ENCODE measurements at places on chromosomes 16 and 17.

GRCh38 chr17:79562192-79562930 lies 48.5 kb downstream of the RBFOX3 start:
- no peak for DNase-seq

GRCh38 chr17:59406808-59407381 lies 75.4 kb downstream of the YPEL2 start:
- no peak for DNase-seq

GRCh38 chr16:14264327-14264943 lies 193.3 kb downstream of the MRTFB start:
- no peak for DNase-seq

DNA sequence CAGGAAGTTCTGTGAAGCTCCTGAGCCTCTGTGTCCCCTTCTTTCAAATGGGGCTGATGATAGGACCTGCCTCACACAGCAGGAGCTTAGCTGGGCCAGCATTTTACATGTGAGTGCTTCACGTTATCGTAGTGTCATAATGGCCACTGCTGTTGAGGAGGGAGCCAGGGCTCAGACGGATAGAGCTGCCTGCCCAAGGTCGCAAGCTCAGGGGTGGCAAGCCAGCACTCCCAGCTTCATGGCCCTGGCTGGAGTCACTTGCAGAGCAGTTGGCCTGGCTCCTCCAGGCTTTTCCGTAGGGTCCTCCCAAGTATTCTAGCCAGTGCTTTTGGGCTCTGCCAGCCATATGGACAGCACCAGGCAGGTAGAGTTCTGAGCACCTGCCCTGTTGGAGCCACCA lies 115.1 kb downstream of the SOCS1 start:
- DNase-seq, result no peak

GRCh38 chr17:45098869-45099616 lies 33.3 kb downstream of the PLCD3 start:
- DNase-seq, result peak; percentile 82

DNA sequence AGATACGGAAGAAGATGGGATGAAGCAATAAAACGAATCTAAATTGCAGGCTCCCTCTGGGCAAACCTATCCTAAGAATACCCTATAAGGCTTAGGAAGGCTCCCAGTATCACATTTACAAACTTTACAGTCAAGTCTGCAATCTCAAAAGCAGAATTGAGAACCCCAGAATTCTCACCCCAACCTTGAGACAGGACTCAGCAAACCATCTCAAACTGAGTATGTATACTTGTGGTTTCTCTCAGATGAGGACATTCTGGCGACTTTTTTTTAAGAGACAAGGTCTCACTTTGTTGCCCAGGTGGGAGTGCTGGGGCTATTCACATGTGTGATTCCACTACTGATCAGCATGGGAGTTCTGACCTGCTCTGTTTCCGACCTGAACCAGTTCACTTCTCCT lies 19.3 kb upstream of the ITGA2B start:
- DNase-seq, result no peak

DNA sequence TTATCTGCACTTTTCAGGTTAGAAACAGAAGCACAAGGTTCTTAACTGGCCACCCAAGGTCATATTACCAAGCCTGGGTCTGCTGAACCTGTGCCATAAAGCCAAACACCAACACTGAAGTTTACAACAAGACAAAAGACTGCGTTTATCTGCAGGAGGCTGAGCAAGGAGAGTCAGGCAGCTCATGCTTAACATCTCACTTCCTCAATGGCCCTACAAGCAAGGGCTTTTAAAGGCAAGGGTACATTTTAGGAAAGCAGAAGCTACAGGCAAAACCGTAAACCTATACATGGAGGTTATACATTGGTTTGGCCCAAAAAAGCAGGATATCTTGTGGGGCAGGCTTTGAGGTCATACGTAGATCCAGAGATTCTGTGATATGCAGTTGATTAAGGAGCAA lies 91.2 kb downstream of the GNAO1 start:
- no peak for DNase-seq

DNA sequence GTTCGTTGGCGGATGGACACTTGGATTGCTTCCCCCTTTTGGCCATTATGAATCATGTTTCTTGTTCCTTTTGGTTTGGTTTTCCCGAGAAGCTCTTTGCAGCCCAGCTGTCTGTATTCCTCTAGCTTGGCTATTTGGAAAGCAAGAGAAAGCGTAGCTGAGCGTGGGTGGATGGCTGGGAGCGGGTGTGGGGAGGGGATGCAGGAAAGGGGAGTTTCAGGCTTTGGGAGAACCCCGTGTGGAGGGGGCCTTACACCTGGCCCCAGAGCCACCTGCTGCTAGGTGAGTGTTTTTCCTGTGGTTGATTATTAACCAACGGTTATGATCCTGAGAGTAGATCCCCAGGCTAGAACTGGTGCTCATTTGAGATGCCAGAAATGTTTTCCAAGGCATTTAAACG lies 103.7 kb downstream of the RAP1GAP2 start:
- DNase-seq, result peak; percentile 23

- DNase-seq, result no peak
These were observed 203.5 kb downstream of the RBFOX3 start for GRCh38 chr17:79407385-79407784.

GRCh38 chr17:44906763-44907728 lies 7.8 kb upstream of the EFTUD2 start:
- DNase-seq, result no peak

DNA sequence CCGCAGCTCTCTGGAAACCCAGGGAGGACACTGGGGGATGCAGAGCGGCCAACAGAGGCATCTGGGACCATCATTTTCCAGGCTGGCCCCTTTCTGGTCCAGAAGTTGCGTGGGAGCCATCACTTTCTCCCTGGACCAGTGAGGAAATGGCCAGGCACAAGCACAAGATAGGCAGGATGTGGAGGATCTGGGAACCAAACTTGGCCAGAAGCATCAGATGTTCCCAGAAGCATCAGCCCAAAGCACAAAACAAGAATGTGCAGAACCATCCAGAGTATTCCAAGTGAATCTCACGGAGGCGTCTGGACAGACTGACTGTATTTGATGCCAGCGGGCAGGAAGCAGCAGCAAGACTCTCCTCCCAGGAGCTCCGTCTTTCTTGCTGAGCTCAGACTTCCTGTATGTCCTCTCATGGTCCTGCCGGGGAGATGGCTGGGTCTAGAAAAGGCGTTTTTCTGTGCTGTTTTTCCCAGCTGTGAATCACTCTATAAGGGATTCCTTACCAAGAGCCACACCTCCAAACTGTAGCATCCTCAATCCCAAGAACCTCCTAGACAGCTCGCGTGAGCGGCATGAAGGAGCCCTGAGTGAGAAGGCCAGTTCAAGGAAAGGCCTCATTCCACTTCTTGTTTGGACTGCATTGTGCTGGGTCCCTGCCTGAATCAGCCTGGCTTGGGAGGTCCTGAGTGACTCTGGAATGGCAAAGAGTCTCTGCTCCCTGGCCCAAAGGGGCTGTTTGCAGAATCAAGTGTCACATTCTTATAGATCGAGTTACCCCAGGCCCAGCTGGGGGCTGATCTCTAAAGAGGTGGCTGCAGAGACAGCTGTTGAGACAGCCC lies 49.5 kb upstream of the MTSS2 start:
- DNase-seq, result no peak

DNA sequence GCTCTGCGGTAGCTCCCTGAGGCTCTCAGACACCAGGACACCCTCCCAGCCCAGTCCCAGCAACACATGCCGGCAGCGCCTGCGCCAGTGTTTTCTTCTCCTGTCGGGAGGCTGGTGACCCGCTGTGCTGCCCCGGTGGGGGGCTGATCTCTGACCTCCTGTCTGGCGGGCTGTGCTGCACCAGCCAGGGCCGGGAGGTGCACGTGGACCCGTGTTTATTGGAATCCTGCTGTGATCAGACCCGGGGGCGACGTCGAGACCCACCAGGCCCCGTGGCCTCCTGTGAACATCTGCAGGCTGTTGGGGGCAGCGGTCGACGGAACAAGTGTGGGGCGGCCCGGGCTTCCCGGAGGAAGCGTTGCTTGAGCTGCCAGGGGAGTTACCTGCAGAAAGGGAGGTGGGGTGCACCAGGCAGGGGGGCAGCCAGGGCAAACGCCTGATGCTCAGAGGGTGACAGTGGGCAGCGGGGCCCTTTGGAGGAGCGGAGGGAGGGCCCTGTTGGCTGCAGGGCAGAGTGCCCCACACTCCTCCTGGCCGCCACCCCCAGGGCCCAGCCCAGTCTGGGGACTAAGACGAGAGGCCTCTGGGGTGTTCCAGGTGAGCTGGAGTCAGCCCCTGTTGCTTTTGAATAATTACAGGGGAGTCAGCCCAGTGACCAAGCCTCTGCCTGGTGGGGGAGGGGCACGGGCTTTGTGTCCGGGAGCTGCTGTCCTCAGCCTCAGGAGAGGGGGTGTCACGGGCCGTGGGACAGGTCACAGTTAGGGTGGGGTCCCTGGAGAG lies 2.3 kb upstream of the SSTR5 start:
- no peak for DNase-seq

Data from progenitor cell of endocrine pancreas (in vitro differentiated cells).